ENCODE measurements at places on chromosomes 2 and 18.

DNA sequence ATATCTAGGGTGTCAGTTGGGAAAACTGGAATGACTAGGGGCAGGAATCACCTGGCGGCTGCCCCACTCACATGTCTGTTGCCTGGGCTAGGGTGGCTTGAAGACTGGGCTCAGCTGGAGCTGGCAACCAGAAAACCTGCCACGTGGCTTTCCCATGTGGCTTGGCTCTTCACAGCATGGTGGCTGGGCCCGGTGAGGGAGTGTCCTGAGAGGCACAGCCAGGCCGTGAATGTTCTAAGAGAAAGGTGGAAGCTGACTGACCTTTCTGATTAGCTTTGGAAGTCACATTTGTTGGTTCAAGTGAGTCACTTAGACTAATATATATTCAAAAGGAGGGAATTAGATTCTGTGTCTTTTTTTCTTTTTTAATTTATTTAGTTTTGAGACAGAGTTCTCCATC, 22.7 kb downstream of the SP5 start:
- no peak for DNase-seq

- DNase-seq, result no peak
Measured at GRCh38 chr18:62702259-62702658, 13.1 kb upstream of the PHLPP1 start.

DNA sequence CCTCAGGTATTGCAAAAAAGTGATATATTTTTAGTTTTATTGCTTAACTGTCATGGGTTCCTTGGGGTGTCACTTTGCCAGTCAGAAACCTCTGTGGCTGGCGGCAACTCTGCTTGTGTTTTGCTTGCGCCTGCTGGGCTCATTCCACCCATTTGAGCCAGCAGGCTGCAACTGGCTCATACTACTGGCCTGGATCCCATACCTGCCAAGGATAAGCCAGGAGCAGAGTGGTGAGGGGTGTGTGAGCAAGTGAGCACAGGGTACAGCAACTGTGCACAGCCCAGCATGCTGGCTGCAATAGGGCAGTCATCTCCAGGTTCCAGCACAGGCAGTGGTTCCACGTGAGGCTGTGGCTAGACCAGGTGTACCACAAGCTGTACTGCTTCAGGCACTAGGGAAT, 687.5 kb downstream of the NYAP2 start:
- no peak for DNase-seq

- no peak for DNase-seq
Measured at GRCh38 chr2:177964892-177965291, 107.7 kb downstream of the PDE11A start.

DNA sequence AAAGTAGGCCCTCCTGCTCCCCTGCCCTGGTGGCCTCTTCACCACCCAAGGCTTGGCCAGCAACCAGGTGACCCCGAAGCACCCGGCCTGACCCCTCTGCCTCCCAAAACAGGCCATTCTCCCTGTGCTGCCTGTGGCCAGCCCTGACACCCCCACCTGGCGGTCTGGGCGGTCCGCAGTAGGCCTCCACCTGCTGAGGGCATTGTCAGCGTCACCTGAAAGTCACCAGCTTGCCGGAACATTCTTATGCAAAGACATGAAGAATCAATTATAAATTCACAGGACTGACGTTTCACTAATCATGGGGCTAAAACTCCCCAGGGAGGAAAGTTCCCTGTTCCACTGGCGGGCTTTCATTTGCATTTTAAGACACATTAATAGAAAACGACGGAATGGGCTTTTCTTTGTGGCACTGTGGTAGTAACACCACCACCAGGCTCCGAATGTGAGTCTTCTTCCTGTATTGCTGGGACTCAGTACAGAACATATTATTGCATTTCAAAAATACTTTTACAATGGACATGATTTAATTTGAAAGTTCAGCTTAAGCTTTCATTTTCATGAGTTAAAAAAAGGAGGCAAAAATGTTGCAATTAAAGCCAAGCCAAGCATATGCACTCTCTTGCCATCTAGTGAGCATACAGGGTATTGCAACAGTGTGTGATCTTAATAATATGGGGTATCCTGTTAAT, 57.4 kb downstream of the ADI1 start:
- peak; percentile 6 for DNase-seq

GRCh38 chr2:31523871-31524492, 56.8 kb downstream of the SRD5A2 start:
- peak; percentile 42 for DNase-seq

GRCh38 chr2:24570225-24570624, 79.2 kb downstream of the NCOA1 start:
- DNase-seq, result no peak

DNA sequence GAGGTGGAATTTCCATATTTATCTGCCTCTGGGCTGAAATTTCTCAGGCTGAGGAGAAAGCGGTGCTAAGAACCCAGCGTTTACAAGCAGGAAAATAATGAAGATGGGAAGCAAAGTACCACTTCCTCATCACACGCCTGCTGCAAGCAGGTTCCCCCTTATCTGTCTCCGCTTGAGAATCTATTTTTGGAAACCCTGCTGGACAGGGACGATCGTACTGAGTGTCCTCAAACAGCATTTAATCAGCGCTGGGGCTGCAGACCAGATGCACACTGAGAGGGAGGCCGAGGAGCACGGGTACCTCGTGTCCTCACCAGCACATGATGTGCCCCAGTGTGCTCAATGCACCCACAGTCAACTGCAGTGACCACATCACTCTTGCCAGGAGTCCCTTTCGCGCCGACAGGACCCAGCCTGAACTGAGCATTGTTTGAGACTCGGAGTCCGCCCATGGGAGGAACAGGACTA, 160.4 kb downstream of the HDAC4 start:
- no peak for DNase-seq

DNA sequence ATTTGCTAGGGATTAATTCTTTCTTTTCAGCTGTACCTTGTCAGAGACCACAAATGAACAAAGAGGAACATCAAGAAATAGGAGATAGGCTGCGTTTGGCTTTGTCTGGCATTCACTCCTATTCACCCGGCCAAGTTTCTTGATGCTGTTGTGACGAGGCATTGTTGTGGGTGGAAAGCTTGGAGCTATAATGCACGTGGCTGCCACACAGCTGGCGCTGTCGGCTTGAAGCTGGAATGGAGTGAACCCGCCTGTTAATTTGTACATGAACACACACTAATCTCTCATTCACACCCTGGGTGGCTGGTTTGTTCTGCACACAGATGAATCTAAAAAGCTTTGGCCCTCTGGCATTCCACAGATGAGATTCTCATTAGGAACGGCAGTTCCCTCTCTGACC, 274.9 kb upstream of the GYPC start:
- no peak for DNase-seq

- DNase-seq, result no peak
Measured at GRCh38 chr18:55534996-55535395, 53.0 kb downstream of the TCF4 start.

DNA sequence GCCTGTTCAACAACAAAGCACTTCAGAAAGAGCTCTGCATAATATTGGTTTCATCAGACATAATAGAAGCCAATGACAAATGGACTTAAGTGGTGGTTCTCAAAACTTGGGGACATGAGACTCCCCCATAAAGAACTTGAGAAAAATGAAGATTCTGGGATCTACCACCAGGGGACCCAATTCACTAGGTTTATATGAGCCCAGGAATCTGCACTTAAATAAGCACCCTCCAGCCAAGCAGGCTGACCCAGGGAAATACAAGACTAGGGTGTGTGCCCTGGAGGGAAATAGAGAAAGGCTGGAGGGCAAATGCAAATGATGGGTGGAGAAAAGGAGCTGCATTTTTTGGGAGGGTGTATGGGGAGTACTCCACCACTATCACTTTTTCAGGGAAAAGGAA, 52.5 kb downstream of the SATB2 start:
- DNase-seq, result no peak

- no peak for DNase-seq
Measured at GRCh38 chr2:223601018-223601417, 1.1 kb downstream of the SCG2 start.

GRCh38 chr2:235746257-235746934, 252.6 kb downstream of the AGAP1 start:
- peak; percentile 25 for DNase-seq

DNA sequence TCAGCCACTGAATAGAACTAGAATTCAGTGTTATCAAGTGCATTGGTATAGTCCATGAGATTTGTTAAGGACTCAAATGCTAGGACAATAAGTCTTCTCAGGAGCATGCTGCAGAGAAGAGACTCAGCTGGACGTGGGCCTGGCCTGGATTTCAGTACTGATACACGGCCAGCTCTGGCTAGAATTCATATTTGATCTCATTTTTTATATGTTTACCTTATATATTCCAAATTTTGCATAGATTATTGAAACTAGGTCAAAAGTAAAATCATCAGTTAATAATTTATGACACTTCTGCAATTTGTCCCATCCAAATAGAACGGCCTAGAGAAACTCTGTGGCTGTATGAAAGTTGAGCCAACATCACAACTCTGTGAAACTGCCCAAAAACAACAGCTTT, 262.0 kb downstream of the DLGAP1 start:
- DNase-seq, result no peak

DNA sequence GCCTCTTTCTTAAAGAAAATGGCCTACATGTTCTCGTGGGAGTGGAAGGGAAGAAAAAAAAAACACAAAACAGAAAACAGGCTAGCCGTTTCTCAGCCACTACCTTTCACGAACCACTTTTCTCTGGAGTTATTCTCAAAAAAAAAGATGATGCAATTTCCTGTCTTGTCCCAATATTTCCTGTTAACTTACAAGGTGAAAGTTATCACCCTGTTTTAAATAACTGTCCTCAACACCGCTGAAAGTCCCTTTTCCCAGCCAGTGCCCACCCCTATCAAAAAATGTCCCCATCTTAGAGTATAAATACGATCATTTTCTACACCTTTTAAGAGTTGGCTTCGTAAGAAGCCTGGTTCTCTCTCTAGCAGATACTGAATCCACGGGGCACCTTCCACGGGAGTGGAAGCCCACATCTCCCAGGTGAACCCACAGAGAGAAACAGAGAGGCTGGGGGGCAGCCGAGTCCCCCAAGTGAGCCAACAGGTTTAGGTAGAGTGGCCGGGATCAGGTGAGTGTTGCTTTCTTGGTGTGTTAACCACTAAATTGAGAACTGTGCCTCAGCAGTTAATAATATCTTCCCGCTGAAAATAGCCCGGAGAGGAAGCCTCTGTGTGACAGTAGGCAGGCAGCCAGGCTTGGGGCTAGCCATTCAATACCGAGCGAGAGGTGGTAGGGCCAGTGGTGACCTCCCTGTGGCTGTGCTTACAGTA, 15.9 kb downstream of the SMAD7 start:
- DNase-seq, result no peak

DNA sequence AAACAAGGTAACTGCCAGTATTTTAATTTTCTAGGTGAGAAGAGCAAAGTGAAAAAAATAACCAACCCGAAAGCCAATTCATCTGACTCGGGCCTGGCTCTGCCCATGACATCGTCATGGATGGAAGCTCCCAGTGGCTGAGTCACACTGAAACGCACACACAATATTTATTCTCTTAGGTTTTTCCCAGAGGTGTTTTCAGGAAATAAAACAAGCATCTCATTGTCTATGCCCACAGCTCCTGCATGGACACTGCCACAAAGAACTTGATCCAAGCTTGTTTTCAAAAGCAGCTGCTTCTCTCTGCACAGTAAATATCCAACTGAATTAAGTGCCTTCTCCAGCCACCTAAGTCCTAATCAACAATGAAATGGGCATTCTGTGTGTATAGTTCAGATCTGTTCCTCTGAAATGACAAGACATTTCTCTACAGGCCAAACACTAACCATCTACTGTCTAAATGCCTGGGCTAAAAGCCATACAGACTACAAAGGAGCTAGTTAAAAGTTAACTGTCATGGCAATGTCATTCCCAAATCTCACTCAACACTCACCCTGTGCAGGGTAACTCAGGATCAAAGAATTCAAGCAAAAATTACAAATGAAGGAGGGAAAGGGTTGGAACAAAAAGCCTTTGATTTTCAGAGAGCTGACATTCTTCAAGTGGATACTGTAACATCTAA, 62.9 kb downstream of the RPL31 start:
- no peak for DNase-seq

- no peak for DNase-seq
Measured at GRCh38 chr2:216690853-216691741, 4.3 kb downstream of the IGFBP5 start.

DNA sequence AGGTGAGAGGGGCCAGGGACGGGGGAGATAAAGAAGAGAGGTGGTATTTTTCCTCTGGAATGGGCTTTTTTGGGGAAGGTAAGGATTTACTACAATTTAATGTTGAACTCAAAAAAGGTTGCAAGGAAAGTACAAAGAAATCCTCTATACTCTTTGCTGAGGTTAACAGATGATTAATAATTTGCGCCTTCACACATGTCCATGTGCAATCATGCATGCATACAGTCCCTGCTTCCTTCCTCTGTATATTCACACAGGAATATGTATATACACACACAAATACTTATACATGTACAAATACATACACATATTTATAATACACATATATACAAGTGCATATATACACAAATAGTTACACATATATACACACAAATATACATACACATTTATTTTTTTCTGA, 193.4 kb downstream of the NBAS start:
- DNase-seq, result no peak

All from stimulated activated CD4-positive, alpha-beta T cell treated with anti-CD3 and anti-CD28 coated beads, TNF-alpha, amount 100 ng/mL, for 48 hours (primary cell).